Osteoblast (primary cell): ENCODE measurements at places on chromosomes 12 and 14. TPM values are rescaled to one million over a fixed set of nuclear protein-coding genes. Genes with fewer than 3 reads are reported as not detected.

CLEC4D gene
- not detected in 2 replicates for total RNA-seq

SVOP gene
- not detected in 2 replicates for total RNA-seq

ESRRB gene
- total RNA-seq, result under 0.01 TPM in 1 of 2 replicates, not detected in the other

DMAC2L gene
- 7.2 and 9.4 TPM in 2 replicates for total RNA-seq

ATF7 gene
- 14.4 and 17.4 TPM in 2 replicates for total RNA-seq

VRTN gene
- total RNA-seq, result not detected in 2 replicates

RAPGEF3 gene
- total RNA-seq, result 3.5 and 4.3 TPM in 2 replicates

PARP11 gene
- 9.4 and 10.3 TPM in 2 replicates for total RNA-seq

RAB5B gene
- total RNA-seq, result 82.9 and 87.5 TPM in 2 replicates

SLC5A8 gene
- total RNA-seq, result not detected in 2 replicates

- no peak for DNase-seq
- H3K27ac ChIP-seq, result no peak overlapping the region
- no peaks in the 10 kb centered on the region for H3K27me3 ChIP-seq
- H3K36me3 ChIP-seq, result no peaks in the 10 kb centered on the region
- no peak overlapping the region for H3K4me3 ChIP-seq
Observed at GRCh38 chr12:120818416-120818815, 85.7 kb downstream of the SPPL3 start.

DNA sequence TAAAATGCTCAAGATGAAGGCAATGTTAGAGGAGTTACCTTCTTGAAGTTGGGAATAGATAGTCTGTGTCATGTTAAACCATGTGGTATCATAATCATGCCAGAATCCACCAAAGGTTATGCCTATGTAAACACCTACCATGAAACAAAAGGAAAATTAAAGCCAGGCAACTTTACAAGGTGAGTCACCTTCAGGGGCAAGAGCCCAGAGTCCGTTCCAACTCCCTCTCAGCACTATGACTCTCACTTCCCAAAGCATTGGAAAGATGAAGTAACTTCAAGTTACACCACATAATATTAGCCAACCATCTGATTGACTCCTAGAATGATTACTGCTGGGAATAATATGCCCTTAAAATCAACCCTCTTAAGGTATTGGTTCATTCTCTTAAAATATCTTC, 38.5 kb downstream of the CATSPERB start:
- no peak overlapping the region for H3K4me3 ChIP-seq
- DNase-seq, result no peak
- H3K36me3 ChIP-seq, result no peaks in the 10 kb centered on the region
- no peaks in the 10 kb centered on the region for H3K4me1 ChIP-seq

DNA sequence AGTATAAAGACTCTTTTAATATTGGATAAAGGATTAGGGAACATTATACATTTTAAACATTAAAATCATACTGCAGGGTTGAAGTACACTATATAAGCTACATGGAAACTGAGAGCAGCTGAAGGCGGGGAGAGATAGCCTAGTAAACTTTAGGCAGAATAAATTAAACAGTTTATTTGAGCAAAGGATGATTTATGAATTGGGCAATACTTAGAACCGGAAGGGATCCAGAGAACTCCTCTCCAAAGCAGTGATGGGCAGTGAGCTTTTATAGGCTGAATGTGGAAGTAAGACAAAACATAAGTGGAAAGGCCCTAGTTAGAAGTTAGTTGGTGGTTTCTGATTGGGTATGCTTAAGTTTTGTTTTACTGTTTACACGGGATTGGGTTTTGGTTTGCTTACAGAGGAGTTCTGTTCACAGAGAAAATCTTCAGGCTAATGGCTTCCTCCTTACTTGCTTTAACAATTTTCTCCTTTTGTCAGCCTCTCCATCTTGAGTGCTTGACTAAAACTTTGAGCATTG, 18.9 kb downstream of the LEMD3 start:
- no peaks in the 10 kb centered on the region for H3K27me3 ChIP-seq
- no peaks in the 10 kb centered on the region for H3K36me3 ChIP-seq
- H3K4me3 ChIP-seq, result no peak overlapping the region
- no peak for DNase-seq
- H3K4me1 ChIP-seq, result no peaks in the 10 kb centered on the region

DNA sequence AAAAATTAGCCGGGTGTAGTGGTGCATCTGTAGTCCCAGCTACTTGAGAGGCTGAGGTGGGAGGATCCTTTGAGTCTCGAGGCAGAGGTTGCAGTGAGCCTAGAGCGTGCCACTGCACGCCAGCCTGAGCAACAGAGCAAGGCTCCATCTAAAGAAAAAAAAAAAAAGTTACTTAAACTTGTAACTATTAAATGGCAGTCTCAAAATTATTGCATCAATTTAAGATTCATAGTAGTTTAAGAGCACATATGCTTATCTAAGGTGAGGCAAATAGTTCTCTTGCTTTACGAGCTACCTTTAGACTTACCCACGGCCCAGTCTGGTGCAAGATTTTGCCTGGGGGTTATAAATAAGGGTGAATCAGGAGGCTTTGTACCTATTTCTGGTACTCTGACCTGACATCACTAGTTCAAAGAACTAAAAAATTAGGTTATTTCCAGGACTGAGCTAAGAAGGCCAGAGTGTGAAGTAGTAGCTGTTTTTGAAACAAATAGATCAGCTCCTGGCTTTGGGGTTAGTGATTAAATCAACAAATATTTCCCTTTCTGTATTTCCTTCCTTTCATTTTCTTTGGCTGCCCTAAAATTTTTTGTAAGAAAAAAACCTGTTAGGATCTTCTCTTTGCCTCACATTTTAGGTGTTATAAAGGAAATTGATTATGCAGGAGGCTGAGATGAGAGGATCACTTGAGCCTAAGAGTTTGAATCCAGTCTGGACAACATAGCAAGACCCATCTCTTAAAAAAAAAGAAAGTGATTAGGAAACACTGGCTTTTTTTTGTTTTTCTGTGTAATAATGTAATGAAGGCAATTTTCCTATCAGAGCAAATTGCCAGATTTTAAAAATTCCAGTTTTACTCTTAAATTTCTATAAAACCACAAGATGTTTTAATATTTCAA, 3.6 kb downstream of the MGAT2 start:
- H3K4me3 ChIP-seq, result peak overlapping the region; percentile 8
- no peaks in the 10 kb centered on the region for H3K27me3 ChIP-seq
- peaks cover under 1% of the 10 kb centered on the region for H3K36me3 ChIP-seq

- no peaks in the 10 kb centered on the region for H3K36me3 ChIP-seq
- H3K4me3 ChIP-seq, result no peak overlapping the region
- H3K27me3 ChIP-seq, result no peaks in the 10 kb centered on the region
- H3K27ac ChIP-seq, result no peak overlapping the region
Observed at GRCh38 chr12:126784328-126784921, 1482.5 kb upstream of the TMEM132C start.

GRCh38 chr12:112126000-112126438, 659 bp downstream of the TRAFD1 start:
- H3K4me1 ChIP-seq, result peaks cover 69% of the 10 kb centered on the region
- no peaks in the 10 kb centered on the region for H3K27me3 ChIP-seq
- no peak for DNase-seq
- H3K4me3 ChIP-seq, result peak overlapping the region; percentile 96

DNA sequence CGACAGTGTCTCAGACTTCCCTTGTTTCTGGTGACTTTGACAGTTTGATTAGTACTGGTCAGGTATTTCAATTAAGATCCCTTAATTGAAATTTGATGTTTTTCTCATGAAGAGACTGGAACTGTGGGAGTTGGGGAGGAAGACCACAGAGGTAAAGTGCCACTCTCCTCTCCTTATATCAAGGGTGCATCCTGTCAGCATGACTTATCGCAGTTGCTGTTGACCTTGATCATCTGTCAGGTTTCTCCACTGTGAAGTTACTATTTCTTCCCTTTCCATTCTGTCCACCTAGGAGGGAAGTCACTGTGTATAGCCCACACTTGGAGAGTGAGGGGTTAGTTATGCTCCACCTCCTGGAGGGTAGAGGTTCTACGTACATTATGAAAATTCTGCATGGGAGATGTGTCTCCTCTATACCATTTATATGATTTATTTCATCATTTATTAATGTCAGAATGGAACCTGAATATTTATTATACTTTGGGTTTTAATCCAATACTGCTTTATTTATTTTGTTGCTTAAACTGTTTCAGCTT, 40.3 kb upstream of the SMOC1 start:
- no peak overlapping the region for H3K27ac ChIP-seq
- DNase-seq, result no peak
- H3K36me3 ChIP-seq, result no peaks in the 10 kb centered on the region

DNA sequence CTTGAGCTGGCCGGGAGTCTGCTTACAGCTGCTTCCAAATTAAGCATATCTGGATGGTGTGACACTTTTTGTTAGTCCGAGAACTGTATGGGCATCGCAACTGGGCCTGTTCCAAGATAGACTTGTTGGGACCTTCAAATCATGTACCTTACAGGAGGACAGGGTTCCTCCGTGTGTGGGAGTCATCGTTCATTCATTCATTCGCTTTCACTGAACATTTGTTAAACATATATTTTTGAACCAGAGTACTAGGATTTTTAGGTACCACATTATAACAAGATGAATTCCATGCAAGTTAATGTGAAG, 387 bp upstream of the IPO8 start:
- peak overlapping the region; percentile 66 for H3K27ac ChIP-seq
- H3K36me3 ChIP-seq, result no peaks in the 10 kb centered on the region
- peak overlapping the region; percentile 94 for H3K4me3 ChIP-seq
- H3K27me3 ChIP-seq, result no peaks in the 10 kb centered on the region
- DNase-seq, result no peak

DNA sequence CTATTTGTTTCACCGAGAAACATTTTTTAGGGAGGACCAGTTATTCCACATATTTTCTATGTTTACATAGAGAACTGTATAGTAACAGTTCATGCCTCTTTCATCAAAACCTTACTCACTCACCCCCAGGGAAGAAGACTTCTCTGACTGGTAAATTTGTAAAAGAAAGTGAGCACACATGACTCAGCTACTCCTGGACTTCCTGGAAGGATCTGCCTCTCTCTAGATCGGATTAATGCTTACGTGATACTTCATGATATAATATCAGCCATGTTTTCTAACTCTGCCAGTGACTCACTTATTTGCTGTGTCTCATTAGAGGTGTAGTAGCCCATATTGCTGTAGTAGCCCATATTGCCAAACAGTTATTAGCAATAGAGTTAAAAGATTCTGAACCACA, 494.3 kb upstream of the ATXN7L3B start:
- H3K27me3 ChIP-seq, result no peaks in the 10 kb centered on the region
- no peak overlapping the region for H3K4me3 ChIP-seq
- DNase-seq, result no peak
- no peaks in the 10 kb centered on the region for H3K4me1 ChIP-seq
- no peaks in the 10 kb centered on the region for H3K36me3 ChIP-seq

- no peaks in the 10 kb centered on the region for H3K36me3 ChIP-seq
- H3K27me3 ChIP-seq, result no peaks in the 10 kb centered on the region
- DNase-seq, result no peak
- no peak overlapping the region for H3K27ac ChIP-seq
Observed at GRCh38 chr12:68775121-68775630, 29.2 kb downstream of the SLC35E3 start.

DNA sequence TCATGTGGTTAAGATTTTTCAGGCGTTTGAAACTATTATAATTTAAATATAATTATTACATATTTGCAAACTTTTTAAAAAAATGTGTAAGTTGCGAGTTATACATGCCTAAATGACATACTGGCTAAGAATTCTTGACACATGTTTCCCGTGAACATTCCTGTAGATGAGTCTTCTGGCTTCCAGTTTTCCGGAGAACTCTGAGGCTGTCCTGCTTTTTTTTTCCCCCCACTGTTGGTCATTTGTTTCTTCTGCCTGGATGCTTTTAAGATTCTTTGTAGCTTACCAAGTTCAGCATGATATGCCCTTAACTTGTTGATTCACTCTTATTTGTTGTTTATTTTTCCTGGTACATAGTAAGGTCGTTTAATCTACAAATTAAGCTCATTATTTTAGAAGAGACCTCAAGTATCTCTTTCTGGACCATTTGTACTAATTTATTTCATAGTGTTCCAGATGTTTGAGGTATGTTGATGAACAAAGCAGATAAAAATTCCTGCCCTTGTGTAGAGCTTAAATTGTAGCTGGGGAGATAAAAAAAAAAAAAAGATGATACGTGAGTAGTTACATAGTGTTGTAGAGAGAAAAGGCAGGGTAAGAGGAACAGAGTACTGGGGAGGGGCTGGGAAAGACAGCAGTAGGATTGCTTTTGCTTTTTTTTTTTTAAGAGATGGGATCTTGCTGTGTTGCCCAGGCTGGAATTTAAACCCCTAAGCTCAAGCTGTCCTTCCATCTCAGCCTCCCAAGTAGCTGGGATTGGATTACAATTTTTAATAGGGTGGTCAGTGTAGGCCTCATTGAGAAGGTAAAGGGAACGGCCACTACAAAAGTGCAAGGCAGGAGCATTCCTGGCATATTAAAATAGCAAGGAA, 32.8 kb downstream of the ARHGAP5 start:
- peak overlapping the region; percentile 47 for H3K27ac ChIP-seq
- H3K27me3 ChIP-seq, result no peaks in the 10 kb centered on the region
- H3K36me3 ChIP-seq, result no peaks in the 10 kb centered on the region
- no peak overlapping the region for H3K4me3 ChIP-seq
- H3K4me1 ChIP-seq, result no peaks in the 10 kb centered on the region

GRCh38 chr14:36952689-36953088, 219.7 kb downstream of the SLC25A21 start:
- peaks cover 3% of the 10 kb centered on the region for H3K4me1 ChIP-seq
- peak overlapping the region; percentile 12 for H3K27ac ChIP-seq
- H3K27me3 ChIP-seq, result no peaks in the 10 kb centered on the region
- peak; percentile 3 for DNase-seq

DNA sequence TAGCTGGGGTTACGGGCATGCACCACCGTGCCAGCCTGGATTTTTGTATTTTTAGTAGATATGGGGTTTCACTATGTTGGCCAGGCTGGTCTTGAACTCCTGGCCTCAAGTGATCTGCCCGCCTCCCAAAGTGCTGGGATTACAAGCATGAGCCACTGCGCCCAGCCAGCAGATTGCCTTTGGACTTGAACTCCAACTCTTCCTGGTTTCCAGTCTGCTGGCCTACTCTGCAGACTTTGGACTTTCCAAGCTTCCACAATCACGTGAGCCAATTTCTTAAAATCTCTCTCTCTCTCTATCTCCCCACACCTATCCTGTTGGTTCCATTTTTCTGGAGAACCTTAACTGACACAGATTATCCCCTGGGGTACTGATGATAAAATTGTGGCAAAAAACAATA, 55.0 kb downstream of the EMP1 start:
- DNase-seq, result no peak
- no peaks in the 10 kb centered on the region for H3K36me3 ChIP-seq
- H3K4me1 ChIP-seq, result peaks cover 12% of the 10 kb centered on the region
- no peak overlapping the region for H3K4me3 ChIP-seq

DNA sequence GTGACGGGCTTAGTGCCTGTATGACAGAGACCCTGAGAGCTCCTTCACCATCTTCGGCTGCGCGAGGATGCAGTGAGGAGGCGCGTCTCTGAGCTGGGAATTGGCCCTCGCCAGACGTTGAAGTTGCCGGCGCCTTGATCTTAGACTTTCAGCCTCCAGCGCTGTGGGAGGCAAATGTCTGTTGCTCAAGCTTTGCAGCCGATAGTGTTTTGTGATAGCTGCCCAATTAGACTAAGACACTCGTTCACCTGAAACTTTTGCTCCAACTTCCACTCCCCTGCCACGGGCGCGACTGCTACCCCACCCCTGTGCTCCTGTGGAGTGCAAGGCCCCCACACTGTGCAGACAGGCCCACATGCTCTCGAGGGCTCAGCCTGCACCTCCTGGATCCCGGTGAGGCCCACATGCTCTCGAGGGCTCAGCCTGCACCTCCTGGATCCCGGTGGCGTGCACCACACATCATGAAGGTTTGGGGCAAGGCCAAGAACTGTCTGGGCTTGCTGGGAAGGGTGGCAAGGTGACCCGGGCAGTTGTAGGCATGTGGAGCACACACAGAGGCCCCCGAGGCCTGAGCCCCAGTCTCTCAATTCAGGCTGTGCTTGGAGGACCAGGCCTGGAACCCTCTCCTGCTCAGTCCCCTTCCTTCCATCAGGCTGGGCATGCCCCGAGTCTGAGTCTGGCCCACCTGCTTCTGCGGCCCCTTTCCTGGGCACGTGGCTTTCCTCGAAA, 324.6 kb downstream of the TMEM121 start:
- no peaks in the 10 kb centered on the region for H3K36me3 ChIP-seq
- no peaks in the 10 kb centered on the region for H3K4me1 ChIP-seq
- no peak overlapping the region for H3K4me3 ChIP-seq
- H3K27ac ChIP-seq, result no peak overlapping the region
- H3K27me3 ChIP-seq, result no peaks in the 10 kb centered on the region
